Tongue (tissue), 3 donors: ENCODE measurements at places on chromosomes 3 and 15.

GRCh38 chr3:58116161-58116955 lies 94.4 kb downstream of the DNASE1L3 start:
- no peak for DNase-seq

DNA sequence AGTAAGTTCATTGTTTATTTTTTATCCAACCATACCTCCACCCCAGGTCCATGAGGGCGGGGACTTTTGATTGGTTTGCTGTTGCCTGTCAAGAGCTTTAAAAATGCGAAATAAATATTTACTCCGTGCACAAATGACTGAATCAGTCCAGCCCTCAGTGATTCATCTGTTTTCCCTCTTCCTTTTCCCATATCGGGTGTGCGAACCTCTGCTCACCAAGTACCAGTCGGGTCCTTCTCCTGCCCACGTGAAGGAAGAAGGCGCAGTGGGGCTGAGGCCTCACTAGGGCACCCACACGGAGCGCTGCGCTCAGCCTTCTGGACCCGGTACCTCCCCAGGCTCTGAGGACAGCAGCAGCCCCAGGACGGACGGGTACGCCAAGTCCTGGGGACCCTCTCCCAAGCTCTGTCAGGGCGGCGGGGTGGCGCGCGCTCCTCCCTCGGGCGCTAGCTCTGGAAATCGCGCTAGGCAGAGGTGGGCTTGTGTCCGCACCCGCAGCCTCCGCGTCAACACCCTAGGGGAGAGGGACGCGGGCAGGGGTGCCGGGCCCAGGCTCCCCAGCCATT lies 70.5 kb upstream of the EPHB3 start:
- DNase-seq: no peak

- DNase-seq: no peak
These were observed 397.3 kb upstream of the PROK2 start for GRCh38 chr3:72182206-72182605.

GRCh38 chr15:37933666-37934065 lies 774 bp upstream of the TMCO5A start:
- DNase-seq: no peak

DNA sequence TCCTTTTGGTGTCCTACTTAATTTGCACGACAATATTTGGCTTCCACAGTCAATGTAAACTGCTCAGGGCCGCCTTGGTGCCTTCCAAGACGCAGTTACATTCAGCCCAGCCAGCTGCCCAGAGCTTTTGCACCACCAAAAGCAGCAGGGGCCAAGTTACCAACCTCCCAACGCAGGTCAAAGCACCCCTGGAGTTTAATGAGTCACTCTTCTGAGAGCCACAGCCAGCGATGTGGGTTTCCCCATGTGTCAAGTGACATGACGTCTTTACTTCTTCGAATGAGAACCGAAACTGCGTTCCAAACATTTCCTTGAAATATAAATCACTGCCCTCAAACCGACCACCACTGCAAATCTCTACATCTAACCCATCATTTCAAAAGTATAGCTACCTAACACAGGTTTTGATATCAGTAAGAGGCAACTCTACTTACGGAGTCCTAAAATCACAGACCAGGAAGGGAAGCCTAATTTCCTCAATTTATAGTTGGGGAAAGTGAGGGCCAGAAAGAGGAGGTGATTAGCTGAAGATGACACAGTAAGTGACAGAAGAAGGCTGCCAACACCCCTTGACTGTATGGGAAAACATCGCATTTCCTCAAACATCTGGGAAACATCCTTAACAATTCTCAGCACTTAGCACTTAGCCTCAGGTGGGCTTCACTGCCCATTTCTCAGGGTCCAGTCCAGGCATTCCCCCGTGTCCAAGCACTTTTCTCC lies 24.5 kb downstream of the MB21D2 start:
- no peak for DNase-seq

DNA sequence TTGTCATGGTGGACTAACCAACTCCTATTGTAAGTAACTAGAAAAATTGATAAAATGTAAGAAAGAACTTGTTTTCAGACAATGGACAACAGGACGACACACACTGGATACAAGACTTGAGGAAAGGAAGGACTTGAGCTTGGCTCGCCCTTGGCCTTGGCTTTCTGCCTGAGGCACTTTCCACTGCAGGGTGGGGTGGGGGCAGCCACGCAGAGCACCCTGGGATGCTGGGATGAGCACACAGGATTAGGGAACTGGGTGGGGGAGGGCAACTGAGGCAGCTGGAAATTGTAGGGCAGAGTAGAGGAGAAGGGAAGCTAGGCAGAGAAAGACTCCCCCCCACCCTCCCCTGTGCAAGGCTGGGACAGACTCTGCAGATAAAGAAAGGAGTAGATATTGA lies 25.5 kb upstream of the HHATL start:
- DNase-seq: no peak

GRCh38 chr3:24387000-24387399 lies 107.7 kb downstream of the THRB start:
- no peak for DNase-seq

DNA sequence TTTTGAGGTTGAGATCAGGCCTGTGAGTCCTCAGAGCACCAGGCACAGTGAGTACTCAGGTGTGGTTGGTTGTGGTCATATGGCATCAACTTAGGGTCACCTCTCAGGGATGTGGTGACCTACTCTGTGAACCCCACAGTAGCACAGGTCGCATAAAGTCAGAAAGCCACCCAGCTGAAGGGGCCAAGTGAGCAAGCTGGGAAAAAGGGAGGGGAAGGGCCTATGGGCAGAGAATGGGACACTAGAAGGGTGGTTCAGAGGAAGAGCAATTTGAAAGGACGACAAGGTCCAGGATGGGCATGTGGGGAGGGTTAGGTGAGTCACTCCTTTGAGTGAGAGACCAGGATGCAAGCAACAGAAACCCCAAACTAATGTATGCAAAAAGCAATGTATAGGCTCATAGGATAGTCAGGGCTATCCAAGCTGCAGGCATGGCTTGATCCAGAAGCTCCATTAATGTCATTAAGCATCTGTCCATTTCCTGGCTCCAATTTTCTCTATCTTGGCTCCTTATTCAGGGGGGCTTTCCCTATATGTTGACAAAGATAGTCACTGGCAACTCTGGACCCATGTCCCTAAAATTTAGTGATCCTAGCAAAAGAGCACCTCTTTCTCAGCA lies 33.5 kb downstream of the HMCES start:
- DNase-seq: peak; percentile 13

GRCh38 chr3:181718987-181719911 lies 7.5 kb downstream of the SOX2 start:
- DNase-seq: no peak
